CD4-positive, alpha-beta T cell treated with Interleukin-2 at 100 ng/mL for 4 hours (primary cell): ENCODE measurements at places on chromosomes 6 and 20.

GRCh38 chr6:160263196-160263939 is 4.7 kb upstream of the SLC22A2 start:
- no peak for DNase-seq

DNA sequence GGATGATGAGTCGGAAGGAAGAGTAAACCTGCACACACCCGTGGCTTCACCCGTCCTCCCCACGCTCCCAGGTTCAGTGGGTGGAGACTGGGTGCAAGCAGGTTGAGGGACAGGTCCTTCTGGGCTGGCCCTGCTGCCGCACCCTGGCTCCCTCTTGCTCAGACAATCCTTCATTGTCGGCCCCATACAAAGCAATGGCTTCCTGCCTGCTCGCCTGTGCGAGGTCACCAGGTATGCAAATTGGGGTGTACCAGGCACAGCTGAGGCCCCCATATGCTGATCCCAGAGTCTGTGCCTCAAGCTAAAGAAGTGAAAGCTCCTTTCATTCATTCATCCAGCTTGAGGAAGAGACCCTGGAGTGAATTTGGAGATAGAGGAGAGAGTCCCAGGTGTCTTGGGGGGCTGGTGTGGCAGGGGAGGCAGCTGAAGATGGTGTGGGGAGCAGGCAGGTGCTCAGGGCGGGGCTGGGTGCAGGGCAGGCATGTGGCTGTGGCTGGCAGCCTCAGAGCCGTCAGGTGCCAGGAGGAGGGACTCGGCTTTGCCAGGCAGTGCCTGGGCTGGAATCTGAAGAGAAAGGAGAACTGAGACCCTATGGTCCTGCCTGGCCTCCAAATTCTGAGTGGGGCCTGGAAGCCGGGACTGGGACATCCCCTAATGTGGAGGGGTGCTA is 4.7 kb downstream of the SLCO4A1 start:
- DNase-seq = no peak

GRCh38 chr6:89024456-89024855 is 56.1 kb upstream of the PNRC1 start:
- no peak for DNase-seq

DNA sequence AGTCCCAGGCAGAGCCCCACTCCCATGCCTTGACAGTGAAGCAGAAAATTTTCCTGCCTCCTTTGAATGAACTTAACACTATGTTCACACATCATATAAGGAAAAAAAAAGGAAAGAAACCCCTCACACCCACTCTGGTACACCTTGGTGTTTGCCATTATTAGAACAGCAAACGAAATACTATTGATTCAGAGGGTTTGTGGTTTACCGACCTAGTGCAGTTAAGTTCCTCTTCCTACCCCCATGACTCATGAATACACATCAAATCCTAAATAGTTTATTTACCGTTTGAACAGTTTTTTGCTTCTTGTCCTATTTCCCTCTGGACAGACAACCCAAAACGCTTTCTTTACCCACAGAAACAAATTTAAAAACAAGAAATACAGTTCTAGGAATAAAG is 237.7 kb downstream of the FOXA2 start:
- DNase-seq = no peak

DNA sequence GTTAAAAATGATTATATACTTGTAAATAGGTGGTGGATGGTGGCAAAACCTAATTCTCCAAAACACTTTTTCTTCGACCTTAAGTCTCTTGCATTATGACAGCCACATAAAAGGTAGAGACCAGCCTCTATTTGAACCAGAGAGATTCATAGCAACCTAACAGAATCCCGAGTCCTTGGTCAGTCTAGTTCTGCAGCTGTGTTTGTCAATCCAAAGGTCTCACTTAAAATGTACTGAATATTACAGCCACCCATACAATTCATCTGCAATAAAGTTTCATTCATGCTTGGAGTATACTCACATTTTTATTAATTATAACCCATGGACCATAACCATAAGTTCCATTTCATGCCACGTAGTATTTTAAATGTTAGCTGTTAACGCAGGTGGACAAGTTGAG is 87.2 kb downstream of the EPM2A start:
- DNase-seq = no peak

GRCh38 chr6:9515633-9516606 is 899.0 kb downstream of the TFAP2A start:
- DNase-seq = no peak

- DNase-seq = no peak
Measured at GRCh38 chr20:37970856-37971245, 62.4 kb downstream of the TTI1 start.

- peak; percentile 13 for DNase-seq
Measured at GRCh38 chr6:42293386-42293977, 75.8 kb upstream of the MRPS10 start.
